Kidney capillary endothelial cell (primary cell): ENCODE measurements at places on chromosomes 13 and 19.

- no peak for DNase-seq
Observed at GRCh38 chr13:45222516-45222915, 21.7 kb upstream of the KCTD4 start.

- no peak for DNase-seq
Observed at GRCh38 chr19:42276821-42277220, 7.8 kb downstream of the CIC start.

- no peak for DNase-seq
Observed at GRCh38 chr19:23440207-23440606, 44.9 kb upstream of the ZNF91 start.

DNA sequence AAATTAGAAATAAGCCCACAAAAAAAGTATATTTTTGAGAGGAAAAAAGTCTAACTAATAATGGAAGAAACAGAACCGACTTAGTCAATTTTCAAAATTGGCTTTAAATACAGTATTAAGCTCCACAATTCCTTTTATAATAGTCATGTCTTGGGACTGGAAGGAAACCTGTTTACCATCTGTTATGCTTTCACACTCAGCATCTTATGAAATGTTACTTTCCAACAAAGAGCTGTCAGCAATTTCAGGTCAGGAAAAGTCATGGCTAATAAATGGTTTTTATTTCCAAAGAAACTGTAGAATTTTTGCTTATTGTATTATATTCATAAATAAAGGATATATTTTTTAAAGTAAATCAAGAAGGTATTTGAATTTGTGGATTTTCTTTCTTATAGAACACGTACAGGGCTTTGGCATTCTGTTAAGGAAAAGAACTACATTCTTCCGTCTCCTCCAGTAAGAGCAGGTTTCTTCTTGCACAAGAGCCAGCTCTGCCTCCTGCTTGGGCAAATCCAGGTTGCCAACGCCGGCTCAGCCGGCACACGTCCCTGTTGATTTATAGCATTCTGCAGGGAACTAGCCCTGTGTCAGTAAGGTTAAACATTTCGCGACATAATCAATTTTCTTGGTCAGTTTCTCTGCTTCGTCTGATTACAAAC lies 52.9 kb upstream of the GPR12 start:
- DNase-seq = no peak

GRCh38 chr13:77235456-77236022 lies 91.4 kb downstream of the MYCBP2 start:
- DNase-seq = no peak

- DNase-seq = no peak
Observed at GRCh38 chr13:95880331-95880730, 172.9 kb downstream of the UGGT2 start.

- DNase-seq = no peak
Observed at GRCh38 chr19:10625003-10625761, at the start of gene SLC44A2. SLC44A2 (plus strand) TSS chr19:10625553; CDS start chr19:10625634, 81 bp downstream.

GRCh38 chr19:39768786-39769185 lies 9.9 kb upstream of the LEUTX start:
- no peak for DNase-seq

DNA sequence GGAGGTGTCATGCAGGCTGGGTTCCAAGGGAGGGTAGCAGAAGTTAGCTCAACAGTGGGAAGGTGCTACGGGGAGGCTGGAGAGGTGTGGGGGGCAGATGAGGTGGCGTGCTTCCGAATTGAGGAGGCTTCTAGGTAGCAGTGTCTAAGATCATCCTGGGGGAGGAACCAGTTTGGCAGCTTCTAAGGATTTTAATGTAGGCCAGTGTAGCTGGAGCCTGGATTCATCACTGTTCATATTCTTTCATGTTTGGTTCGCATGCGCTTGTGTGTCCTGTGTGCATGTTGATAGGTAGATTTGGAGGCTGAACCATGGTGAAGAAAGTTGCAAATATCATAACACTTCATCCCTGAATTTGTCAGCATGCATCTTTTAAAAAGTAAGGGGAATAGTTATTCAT lies 86.7 kb downstream of the GPR12 start:
- no peak for DNase-seq

- DNase-seq = no peak
Observed at GRCh38 chr13:49655906-49656305, 27.6 kb downstream of the ARL11 start.

DNA sequence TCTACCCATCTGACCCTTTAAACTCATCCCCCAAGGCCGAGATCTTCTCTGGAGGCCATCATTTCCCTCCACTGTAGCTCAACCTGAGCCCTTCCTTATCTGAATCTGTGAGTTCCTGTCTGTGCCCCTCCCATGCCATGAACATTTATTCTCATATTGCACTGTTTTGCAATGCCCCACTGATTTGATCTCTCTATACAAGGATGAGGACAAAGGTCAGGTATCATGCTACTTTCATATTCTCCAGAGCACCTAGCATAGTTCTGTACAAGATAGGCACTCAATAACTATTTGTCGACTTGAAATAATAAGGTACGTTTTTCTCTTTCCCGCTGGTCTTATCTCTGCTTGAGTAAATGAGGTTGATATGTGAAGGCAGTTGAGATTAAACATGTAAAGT lies 135.5 kb downstream of the KLF5 start:
- DNase-seq = no peak

GRCh38 chr19:16376241-16376640 lies 51.6 kb downstream of the KLF2 start:
- DNase-seq = no peak

DNA sequence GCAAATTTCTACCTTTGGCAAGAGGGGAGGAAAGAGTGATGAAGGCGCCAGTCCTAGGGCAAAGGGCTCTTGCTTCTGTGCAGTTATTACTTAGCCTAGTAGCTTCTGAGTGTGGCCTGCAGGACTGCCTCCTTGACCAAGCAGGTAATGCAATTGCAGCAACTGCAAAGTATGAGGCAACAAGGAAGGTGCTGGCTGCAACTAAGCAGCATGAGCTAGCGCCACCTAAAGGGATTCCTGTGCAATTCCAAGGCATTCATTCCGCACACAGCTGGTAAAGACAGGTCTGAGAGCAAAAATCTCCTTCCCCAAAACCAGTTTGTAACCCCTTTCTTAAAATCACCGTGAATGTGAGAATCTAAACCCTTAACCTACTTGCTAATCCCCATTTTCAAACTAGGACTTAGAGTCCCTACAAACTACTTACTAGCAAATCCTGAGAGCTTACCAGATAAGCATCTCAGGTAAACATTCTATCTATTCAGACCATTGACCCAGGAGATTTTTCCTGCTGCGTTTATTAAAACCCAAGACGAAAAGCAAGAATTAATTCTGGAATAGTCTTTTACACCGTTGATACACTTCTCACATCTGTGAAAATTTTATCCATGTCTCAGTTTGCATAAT lies 62.9 kb downstream of the DCT start:
- no peak for DNase-seq

- no peak for DNase-seq
Observed at GRCh38 chr19:18108897-18109296, 11.3 kb downstream of the MAST3 start.
